ENCODE measurements at places on chromosomes 2 and 18.

DNA sequence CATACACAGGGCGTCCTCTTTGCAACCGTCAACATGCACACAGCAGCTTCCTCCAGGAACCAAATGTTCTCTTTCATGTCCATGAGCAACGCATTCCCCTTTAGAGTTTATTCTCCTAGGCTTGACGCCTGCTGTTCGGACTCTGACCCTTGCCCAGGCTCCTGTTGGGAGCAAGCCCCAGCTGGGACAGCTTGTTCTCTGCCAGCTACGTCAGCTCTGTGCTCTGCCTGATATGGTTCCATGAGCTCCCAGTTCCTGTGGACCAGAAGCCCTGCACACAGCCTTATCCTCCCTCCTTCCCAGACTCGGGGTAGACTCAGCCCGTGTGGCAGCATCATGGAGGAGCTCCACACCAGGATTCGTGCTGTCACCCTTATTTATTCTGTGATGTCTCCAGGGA is 253.1 kb upstream of the PXDN start:
- no peak for DNase-seq

- no peak for DNase-seq
These were observed 74.9 kb downstream of the GPD2 start for GRCh38 chr2:156511122-156511521.

DNA sequence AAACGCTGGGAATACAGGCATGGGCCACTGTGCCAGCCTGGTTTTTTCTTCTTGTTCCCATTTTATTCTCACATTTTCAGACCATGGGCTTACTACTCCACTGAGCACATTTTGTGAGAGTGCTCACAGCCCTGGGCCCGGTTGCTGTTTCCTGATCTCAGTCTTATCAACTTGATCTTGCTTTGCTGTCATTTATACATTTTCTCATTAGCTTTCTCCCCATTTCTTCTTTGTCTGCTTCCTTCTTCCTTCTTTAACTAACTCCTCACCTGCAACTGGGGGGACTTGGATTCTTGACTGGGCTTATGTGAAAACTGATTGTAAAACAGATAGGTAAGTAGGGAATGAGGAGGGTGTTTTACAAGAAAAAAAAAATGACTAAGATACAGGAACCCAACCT is 117.3 kb downstream of the PLB1 start:
- DNase-seq = peak; percentile 15

GRCh38 chr2:238967031-238967977 is 119.4 kb downstream of the TWIST2 start:
- DNase-seq = no peak

DNA sequence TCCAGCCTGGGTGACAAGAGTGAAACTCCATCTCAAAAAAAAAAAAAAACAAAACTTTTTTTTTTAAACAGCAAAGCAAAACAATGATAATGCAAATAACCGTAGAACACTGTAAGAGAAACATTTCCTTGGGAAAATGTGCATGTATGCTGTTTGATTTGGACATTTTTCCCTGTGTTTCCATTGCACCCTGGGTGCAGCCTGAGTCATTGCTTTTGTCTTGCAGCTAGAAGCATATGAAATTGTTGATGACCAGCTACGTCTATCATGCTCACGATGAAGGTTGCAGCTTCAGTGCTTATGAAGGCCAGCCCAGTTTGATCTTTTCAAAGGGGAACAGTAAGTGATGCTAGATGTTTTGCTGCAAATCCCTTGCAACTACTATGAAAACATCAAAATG is 41.5 kb downstream of the MOGAT1 start:
- DNase-seq = no peak

GRCh38 chr2:71564361-71564760 is 111.0 kb downstream of the DYSF start:
- DNase-seq = no peak

DNA sequence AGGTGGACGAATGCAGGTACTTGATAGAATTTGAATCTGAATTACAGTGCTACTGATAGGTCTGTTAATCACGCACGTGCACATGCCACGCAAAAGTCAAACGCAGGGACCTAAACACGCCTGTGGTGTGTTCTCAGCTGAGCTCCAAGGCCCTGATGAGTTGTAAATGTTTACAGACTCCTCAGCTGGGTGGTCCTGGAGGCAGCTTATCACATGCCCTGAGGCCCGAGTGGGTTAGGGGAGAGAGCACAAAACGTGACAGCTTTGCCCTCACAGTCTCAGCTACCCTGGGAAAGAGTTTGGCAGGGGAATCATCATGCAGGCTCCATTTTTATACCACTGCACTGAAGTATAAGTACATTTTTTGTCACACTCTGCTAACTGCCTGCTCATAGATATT is 68.3 kb upstream of the FAM110C start:
- no peak for DNase-seq

DNA sequence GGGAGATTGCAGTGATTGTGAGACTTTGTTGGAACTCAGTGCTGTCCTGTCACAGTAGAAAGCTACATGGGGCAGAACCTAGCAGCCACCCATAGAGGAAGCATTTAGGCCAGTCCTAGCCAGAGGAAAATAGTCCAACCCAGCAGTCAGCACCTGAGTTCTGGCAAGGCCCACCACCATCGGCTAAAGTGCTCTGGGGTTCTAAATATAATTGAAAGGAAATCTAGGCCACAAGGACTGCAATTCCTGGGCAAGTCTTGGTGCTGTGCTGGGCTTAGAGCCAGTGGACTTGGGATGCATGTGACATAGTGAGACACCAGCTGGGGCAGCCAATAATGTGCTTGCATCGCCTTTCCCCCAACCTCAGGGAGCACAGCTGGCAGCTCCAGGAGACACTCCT is 28.9 kb upstream of the ACTR2 start:
- no peak for DNase-seq

DNA sequence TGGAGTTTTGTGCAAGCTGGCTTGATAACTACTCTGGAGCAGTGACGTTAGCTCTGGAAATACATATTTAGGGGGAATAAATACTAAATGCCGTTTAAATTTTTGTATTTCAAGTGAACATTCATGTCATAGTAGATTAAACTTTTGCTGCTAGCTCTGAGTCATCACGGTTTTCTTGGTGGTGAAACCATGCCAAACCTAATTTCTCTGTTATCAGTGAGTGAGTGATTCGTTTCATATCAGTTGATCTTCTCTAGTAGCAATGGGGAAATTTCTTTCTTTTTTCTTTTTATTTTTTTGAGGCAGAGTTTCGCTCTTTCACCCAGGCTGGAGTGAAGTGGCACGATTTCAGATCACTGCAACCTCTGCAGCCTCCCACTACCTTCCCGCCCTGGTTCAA is 211.1 kb downstream of the PTPRM start:
- DNase-seq = peak; percentile 33

GRCh38 chr2:240994171-240994896 is 4.1 kb upstream of the SNED1 start:
- no peak for DNase-seq

- DNase-seq = peak; percentile 55
These were observed 42.3 kb downstream of the SCN3A start for GRCh38 chr2:165161510-165161909.

GRCh38 chr18:75897386-75897785 is 469.9 kb upstream of the SMIM21 start:
- no peak for DNase-seq

DNA sequence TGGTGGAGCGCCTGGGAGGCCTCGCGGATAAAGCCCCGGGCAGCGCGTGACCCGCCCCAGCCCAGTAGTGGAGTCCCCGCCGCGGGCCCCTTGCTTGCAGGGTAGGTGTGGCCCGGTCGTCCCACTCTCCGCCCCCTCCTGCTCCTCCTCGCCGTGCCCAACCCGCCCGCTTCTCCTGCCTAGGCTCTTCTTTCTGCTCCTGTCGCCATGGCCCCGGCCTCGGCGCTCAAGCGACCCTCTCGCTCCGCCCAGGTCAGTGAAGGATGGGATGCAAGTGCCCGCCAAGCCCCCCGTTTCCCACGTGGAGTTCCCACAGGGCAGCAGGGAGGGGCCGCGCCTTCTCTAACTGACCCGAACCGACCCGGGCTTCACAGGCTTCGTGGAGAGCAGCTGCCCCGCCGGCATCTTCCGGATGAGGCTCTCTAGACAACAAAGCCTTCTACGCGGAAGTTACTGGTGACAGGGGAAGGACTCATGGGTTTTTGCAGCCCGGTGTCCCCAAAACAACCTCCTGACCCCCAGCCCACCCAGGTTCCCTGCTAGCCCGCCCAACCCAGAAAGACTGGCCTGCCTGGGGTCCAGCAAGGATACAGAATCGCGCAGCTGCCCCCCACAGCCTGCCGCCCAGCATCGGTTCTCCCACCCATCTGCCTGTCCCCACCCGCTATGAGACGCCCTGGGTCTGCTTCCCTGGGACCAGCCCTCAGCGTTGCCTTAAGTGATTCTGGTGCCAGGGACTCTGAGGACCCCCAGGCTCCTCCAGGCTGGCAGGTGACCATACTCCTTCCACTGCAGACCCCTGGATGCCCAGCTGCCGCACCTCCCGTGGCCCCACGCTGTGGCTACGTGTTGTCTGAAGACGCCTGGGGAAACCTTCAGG is 32.8 kb downstream of the TTC32 start:
- DNase-seq = no peak

DNA sequence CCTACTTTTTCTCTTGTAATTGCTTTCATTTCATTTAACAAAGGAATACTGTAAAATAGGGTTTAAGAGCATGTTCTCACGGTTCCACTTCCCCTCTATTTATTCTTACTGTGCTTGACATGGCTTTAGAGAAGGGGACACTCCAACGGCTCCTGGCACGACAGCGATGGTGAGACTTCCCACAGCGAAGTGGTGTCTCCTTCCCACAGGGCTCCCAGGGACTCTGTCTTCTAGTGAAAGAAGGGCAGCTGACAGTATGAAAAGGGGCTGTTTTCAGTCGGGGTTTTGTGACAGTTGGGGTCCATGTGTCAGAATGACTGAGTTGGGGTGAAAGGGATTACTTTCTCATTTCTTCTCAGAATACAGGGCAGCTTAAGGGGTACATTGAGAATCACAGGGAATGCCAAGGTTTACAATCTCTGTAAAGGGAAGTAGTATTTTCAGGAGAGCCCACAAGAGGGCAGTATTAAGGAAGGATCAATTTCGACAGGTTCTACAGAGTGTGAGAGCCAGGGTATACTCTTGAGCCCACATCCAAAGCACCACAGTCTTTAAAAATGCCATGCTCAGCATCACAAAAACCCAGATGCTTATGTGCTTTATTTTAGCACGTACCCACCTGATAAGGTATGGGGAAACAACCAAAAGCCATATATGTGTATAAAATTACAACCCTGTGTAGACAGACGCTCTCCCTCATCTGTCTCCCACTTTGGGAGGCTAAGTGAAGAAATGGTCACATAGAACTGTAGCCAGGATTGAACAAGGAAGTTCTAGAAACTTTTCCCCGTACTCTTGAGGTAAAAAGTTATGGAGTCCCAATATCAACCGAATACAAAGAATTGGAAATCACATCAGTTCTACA is 31.3 kb upstream of the RAPGEF4 start:
- peak; percentile 78 for DNase-seq

- peak; percentile 67 for DNase-seq
These were observed 43.8 kb downstream of the XIRP2 start for GRCh38 chr2:166932032-166932431.

- no peak for DNase-seq
These were observed 99.8 kb downstream of the AFF3 start for GRCh38 chr2:100042562-100042961.

- peak; percentile 80 for DNase-seq
These were observed 45.6 kb downstream of the ZRANB3 start for GRCh38 chr2:135485441-135485840.
